ENCODE measurements at places on chromosomes 1 and 21. TPM values are rescaled to one million over a fixed set of nuclear protein-coding genes. Genes with fewer than 3 reads are reported as not detected.

The TEKT2 gene
- total RNA-seq, result 11.1 TPM

The LRRC39 gene
- total RNA-seq, result 11.3 TPM

The CYP4X1 gene
- 26.1 TPM for total RNA-seq

The SPRR3 gene
- not detected for total RNA-seq

The ATP6V1G3 gene
- not detected for total RNA-seq

The CD1E gene
- total RNA-seq, result not detected

The STYXL2 gene
- total RNA-seq, result 0.69 TPM

The SLC16A4 gene
- 5.8 TPM for total RNA-seq

The ARHGAP30 gene
- total RNA-seq, result 1.6 TPM

The KRTAP11-1 gene
- not detected for total RNA-seq

The CELA2A gene
- not detected for total RNA-seq

The FMO1 gene
- total RNA-seq, result 2.3 TPM

The DNM3 gene
- 72.0 TPM for total RNA-seq

The SELENBP1 gene
- 12.7 TPM for total RNA-seq

The GUCA2A gene
- total RNA-seq, result not detected

The CFHR1 gene
- total RNA-seq, result 2.5 TPM

The PDZK1IP1 gene
- not detected for total RNA-seq

The AMY2A gene
- not detected for total RNA-seq

The HSD3B1 gene
- not detected for total RNA-seq

The CD2 gene
- not detected for total RNA-seq

The OR2L8 gene
- total RNA-seq, result 2.5 TPM

The CHAF1B gene
- 3.9 TPM for total RNA-seq

The RBM11 gene
- total RNA-seq, result 14.3 TPM

The SLC2A5 gene
- total RNA-seq, result 2.8 TPM

The AIM2 gene
- 9.9 TPM for total RNA-seq

The ORC1 gene
- 2.1 TPM for total RNA-seq

The OLIG2 gene
- 51.4 TPM for total RNA-seq

The KPRP gene
- not detected for total RNA-seq

The TMCO4 gene
- total RNA-seq, result 0.46 TPM

The MIGA1 gene
- 31.8 TPM for total RNA-seq

The NPHS2 gene
- not detected for total RNA-seq

The CELA2B gene
- total RNA-seq, result not detected

The LCE1E gene
- total RNA-seq, result not detected

The TNFRSF14 gene
- 2.8 TPM for total RNA-seq

The CD164L2 gene
- not detected for total RNA-seq

The PRMT6 gene
- 36.2 TPM for total RNA-seq

The PAPPA2 gene
- total RNA-seq, result 4.2 TPM

The AMY1A gene
- total RNA-seq, result not detected

The GPBP1L1 gene
- total RNA-seq, result 67.1 TPM
